CD4-positive, alpha-beta T cell treated with Interferon alpha-2 for 1 hour (primary cell): ENCODE measurements at places on chromosomes 6 and 20.

- DNase-seq: no peak
Measured at GRCh38 chr6:169158174-169158573, 95.5 kb downstream of the THBS2 start.

DNA sequence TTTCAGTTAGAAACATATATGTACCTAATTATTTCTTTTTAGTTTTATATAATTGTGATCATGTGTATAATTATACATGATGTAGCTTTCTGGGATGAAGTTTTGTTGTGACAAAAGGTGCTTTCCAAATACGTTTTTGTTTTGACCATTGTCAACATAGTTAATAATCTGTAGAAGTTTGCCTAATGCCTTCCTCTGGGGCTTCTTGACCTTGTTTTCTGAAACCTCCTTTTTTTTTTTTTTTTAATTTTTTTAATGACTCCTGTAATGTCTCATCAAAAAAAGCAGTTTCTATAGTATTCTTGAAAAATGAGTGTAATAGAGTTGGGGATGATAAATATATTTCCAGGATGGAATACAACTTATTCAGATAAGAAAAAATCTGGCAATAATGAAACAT, 434.7 kb upstream of the SOX4 start:
- no peak for DNase-seq

- DNase-seq: peak; percentile 25
Measured at GRCh38 chr20:9912858-9913434, 74.1 kb upstream of the PAK5 start.

DNA sequence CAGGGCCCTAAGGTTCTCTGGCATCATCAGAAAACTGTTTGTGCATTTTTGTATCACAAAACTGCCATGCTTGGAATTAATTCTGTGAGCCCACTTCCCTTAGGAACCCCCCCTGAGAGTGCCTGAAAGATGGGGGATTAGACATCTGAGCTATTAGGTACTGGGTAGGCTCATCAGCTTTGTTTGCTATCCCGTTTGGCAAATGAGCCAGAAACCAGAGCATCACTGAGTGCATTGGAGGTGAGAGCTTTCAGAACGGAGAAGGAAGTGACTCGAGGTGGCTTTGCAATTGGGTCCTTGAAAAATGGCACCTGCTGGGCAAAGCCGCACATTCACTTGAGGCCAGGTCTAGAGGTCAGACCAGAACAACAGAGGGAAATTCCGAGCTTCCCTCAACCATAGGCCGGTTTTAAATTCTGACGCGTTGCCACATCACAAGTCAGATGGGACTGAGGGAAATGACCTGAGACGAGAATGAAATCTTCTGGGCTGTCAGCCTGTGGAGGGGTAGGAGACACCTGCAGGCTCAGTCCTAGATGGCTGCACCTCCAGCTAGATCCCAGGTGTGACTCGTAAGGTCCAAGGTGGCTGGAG, 8.4 kb upstream of the GLP1R start:
- no peak for DNase-seq

DNA sequence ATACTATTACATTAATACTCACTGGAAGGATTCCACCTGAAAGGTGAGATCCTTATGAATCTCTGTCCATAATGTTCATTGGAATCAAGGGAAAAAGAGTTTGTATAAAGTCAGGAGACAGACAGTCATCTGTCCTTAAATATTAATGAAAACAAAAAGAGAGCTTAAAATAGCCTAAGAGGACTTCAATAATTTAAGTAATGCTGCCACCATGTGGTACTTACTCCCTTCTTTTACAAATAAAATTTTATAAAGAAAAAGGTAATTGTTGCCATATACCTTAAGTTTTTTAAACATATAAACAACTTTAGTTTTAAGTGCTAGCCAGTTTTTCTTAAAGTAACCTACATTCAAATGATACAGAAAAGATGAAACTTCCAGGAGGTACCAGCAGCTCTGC, 5.1 kb downstream of the BLOC1S5 start:
- DNase-seq: peak; percentile 21

- peak; percentile 72 for DNase-seq
Measured at GRCh38 chr6:169654598-169655391, 47.0 kb downstream of the WDR27 start.

- DNase-seq: no peak
Measured at GRCh38 chr6:20919677-20920385, 385.6 kb downstream of the CDKAL1 start.

DNA sequence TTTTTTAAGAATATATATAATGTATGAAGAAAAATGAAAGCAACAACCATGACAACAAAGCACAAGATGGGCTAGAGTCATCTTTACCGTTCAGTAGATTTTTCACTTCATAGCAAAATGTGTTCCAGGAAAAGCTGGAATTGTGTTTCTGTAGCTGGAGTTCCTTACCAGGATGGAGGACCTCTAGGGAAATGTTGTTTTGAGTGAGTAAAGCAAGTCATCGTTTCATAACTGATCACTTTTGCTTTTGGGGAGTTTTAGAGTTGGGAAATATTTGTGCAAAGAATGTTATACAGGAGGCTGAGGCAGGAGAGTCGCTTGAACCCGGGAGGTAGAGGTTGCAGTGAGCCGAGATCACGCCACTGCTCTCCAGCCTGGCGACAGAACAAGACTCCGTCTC, 151.6 kb downstream of the SASH1 start:
- DNase-seq: no peak

GRCh38 chr6:107968081-107968480, 10.1 kb upstream of the SEC63 start:
- no peak for DNase-seq

DNA sequence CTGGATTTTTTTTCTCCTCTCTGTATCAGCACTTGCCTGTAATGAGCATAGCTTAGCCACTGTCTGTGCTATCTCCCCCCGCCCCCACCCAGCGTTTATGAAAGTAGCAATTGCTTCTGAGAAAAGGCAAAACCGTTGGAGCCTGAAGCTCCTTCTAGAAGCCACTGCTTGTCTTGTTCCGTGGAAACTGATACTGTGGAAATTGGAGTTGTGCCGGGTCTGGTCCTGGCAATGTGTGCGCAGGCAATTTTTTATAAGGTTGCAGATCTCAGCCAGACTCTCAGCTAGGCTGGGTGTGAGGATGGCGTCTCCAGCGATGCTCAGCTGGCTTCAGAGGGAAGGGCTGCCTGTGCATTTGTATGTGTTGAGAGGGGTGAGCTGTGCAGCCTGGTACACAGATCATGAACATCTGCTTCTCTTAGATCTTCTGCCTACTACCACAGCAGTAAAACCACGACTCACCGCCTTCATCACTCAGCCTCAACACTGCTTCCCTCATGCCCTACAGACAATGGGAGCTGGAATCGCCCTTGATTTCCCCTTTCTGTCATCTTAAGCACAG, 72.4 kb upstream of the GTSF1L start:
- DNase-seq: no peak

DNA sequence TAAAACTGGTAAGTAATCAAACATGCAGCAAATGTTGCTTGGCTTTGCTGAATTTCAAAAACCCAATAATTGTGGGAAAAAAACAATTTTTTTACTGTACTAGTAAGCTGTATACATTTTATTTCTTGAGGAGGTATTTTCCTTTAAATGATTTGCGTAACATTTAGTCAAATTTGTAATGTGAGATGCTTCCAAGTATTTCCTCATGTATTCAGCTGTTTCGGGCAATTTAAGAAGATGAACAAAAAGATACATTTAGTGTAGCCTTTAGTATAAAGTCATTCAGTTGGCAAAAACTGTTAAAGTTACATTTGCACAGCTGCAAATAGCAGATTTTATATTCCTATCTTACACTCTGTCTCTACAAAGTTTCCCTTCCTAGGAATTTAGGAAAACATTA, 186.1 kb upstream of the SCGN start:
- DNase-seq: no peak

DNA sequence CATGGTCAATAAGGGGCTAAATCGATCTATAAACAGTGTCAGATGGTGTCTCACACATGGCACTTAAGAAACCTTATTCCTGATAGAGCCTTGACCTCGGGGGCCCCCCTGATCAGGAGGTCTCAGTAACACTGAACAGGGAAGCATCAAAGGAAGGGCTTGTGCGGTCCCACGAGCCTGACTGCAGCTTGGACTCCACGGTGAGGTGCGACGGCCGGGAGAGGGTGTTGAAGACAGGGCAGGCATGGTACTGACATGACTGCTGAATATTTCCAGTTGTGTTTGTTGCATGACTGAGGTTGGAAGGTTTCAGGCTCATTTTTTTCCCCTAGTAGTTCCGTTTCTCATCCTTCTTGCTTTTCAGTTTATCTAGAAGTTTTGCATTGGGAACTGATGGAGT, 107.1 kb upstream of the JAG1 start:
- DNase-seq: no peak

DNA sequence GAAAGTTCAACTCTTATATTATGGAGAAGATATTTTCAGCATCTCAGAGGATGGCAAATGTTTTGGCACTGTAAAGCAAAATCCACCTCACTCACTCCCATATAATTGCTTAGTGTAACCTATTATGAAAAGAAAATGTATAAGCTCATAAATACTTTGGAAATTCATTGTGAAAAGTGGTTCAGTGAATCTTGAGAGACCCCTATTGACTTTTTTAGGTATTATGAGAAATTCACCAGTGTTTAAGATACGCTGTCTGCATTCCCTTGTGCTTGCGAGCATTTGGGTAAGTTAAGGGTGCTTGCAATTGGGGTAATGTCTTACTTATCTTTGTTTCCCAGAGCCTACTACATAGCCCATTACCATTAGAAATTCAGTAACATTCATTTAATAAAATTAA, 66.3 kb upstream of the BMP5 start:
- no peak for DNase-seq

DNA sequence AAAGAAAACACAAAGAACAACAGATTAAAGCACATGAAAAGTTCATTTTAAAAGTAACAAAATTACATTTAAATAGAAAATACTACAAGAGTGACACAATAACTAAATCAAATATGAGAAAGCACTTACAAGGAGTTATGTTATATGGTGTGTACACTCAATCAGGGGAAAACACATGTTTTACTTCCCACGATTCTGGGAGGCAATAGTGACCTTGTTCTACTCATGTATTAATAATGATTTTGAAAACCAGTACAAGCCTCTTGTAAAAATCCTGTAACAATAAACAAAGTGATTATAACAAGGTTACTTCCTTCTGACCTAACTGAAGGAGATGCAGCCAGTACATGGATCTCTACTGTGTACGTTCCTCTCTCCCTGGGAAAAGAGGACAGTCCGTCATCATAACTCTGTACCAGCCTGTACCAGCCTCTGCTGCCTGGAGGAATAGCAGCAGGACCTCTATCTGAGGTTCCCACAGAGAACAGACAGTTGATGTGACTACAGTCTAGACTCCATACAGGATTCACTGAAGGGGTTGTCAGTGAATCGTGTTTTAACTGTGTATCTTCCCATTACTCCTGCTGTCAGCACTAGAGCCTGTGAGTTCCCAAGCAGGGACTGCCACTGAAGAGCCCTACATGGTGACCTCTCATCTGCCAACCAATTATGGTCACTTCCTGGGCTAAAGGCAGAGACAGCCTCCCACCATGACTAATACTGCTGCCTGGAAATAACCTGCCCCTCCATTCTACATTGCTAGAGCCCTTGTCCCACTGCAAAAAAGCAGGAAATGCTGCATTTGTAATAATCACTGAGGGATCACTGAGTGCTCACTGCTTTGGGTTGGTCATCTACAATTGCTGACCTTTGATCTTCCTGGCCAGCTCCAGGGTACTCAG, 149.7 kb downstream of the KIF16B start:
- no peak for DNase-seq

- no peak for DNase-seq
Measured at GRCh38 chr6:126268092-126268491, 71.8 kb upstream of the CENPW start.

DNA sequence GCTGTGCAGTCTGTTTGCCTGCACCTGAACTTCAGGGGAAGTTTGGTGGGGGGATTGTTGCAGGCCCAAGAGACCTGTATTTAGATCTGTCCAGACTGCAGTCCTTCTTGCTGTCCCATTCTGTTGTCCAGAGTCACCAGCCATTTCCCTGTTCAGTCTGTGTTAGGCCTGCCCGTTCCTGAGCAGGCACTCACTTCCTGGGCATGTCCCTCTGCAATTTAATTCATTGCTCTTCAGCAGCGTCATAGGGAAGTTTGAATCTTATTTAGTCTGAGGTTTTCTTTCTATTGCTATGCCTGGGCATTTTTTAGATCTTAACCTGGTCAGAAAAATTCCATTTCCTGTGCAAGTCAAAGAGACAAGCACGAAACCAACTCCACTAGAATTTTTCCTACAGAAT, 190.2 kb downstream of the DTNBP1 start:
- no peak for DNase-seq

GRCh38 chr20:3276680-3277015, 37.7 kb upstream of the SLC4A11 start:
- no peak for DNase-seq

DNA sequence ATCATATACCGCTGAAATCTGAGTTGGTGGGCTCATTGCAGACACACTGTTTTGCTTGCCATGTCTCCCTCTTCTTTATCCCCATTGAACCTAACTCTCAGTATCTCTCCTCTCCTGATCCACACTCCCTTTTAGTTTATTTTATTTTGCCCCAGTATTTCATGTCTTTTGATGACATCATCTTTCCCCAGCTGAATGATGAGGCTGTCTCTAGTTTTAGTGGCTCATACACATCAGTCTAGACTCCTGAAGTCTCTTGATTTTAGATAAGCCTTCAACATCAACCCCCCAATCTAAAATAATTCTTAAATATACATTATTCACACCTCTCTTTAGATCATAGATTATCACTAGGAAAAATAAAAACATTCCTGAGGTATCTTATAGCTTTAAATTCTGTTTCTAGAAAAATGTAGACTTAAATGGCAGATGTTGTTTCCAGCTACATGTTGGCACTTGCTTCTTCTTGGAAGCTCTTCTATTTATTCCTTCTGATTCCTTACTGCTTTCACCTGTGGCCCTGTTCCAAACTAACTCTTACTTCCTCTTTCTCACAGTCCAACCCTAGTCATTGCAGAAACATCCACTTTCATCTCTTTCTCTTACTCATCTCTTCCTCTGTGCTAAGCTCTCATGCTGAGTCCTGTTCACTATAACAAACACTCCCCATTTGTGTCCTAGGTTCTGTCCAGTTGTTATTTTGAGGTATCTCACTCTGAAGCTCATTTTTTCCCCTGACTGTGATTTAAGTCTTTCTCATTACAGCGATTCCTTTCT, 191.9 kb upstream of the SLC35B3 start:
- no peak for DNase-seq

DNA sequence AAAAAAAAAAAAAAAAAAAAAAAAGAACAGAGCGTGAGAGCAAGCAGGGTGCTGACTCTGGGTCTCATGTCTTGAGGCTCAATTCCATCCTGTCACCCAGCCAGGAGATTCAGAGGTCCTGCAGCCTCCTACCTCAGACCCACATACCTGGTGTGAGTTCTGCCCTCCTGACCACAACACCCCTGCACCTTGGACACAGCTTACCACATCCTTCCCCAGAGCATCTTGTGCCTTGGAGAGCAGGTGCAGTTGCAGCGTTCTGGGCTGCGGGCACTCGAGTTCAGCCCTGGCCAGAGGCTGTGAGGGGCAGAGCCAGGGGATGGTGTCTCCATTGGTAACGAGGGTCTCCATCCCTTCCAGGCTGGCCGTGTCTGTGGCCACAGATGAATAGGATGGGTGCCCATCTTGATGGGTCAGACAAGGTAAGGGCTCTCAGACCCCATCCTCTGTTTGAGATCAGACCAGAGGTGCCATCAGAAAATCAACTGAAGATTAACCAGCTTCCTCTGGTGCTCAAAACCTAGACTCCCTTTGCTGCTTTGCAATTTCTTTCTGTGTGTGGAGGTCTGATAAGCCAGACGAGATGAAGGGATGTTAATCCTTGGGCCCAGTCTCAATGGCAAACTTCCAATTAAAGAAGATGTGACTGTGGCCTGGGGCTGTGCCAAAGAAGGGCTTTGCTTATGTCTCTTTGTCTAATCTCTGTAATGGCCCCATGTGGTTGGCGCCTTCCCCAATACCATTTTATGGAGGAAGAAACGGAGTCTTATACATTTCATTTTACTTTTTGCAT, 14.7 kb upstream of the ZNF831 start:
- peak; percentile 49 for DNase-seq
